Naive thymus-derived CD8-positive, alpha-beta T cell (primary cell): ENCODE measurements at places on chromosomes 6 and 20. TPM values are rescaled to one million over a fixed set of nuclear protein-coding genes. Genes with fewer than 3 reads are reported as not detected.

The PRL gene
- total RNA-seq: 0.30 TPM

GRCh38 chr6:154117485-154117884 lies 78.4 kb downstream of the OPRM1 start:
- no peak for DNase-seq
- no peaks in the 10 kb centered on the region for H3K4me1 ChIP-seq
- H3K4me3 ChIP-seq: no peak overlapping the region
- no peaks in the 10 kb centered on the region for H3K36me3 ChIP-seq

GRCh38 chr20:1721687-1722512 lies 64.3 kb upstream of the SIRPG start:
- H3K27me3 ChIP-seq: no peaks in the 10 kb centered on the region
- no peak overlapping the region for H3K27ac ChIP-seq
- peaks cover 16% of the 10 kb centered on the region for H3K4me1 ChIP-seq
- DNase-seq: no peak

DNA sequence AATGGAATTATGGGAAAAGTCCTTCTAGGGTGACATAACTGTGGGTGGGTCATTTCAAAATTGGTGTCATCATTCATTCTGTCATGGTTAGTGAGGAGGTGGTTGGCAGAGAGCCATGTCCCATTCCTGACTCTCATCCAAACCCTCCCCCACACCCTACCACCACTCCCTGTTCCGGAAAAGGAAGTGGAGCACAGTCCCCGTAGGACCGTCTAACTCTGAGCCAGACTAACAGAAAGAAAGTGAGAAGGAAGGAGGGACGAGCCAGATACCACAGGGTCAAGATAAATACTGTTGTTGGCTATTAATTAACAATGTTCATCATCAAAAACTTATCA lies 4.8 kb downstream of the TRIM10 start:
- DNase-seq: no peak
- peaks cover 32% of the 10 kb centered on the region for H3K27me3 ChIP-seq
- no peaks in the 10 kb centered on the region for H3K36me3 ChIP-seq
- H3K4me3 ChIP-seq: no peak overlapping the region
- H3K27ac ChIP-seq: no peak overlapping the region

GRCh38 chr20:20837574-20838021 lies 125.2 kb upstream of the RALGAPA2 start:
- peaks cover 16% of the 10 kb centered on the region for H3K27me3 ChIP-seq
- peak; percentile 33 for DNase-seq
- peak overlapping the region; percentile 37 for H3K4me3 ChIP-seq
- no peaks in the 10 kb centered on the region for H3K36me3 ChIP-seq
